Activated naive CD8-positive, alpha-beta T cell treated with anti-CD3 and anti-CD28 coated beads for 36 hours (primary cell): ENCODE measurements at places on chromosomes 5 and 9. TPM values are rescaled to one million over a fixed set of nuclear protein-coding genes. Genes with fewer than 3 reads are reported as not detected.

DNA sequence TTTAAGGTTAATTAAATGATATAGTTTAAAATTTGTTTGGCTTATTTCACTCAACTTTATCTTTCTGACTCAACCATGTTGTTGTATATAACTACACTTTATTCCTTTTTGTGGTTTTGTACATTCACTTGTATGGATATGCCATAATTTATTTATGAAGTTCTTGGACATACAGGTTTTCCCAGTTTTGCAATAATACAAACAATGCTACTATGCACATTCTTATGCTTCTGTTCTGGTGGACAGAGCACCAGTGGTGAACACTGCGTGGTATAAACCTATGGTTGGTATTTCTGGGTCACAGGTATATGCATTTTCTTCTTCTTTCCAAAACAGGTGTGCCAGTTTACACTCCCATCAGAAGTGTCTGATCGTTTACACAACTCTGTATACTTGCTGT, 35.7 kb upstream of the TRIM14 start:
- DNase-seq = no peak

GRCh38 chr5:94431696-94432095, 186.7 kb downstream of the KIAA0825 start:
- no peak for DNase-seq

DNA sequence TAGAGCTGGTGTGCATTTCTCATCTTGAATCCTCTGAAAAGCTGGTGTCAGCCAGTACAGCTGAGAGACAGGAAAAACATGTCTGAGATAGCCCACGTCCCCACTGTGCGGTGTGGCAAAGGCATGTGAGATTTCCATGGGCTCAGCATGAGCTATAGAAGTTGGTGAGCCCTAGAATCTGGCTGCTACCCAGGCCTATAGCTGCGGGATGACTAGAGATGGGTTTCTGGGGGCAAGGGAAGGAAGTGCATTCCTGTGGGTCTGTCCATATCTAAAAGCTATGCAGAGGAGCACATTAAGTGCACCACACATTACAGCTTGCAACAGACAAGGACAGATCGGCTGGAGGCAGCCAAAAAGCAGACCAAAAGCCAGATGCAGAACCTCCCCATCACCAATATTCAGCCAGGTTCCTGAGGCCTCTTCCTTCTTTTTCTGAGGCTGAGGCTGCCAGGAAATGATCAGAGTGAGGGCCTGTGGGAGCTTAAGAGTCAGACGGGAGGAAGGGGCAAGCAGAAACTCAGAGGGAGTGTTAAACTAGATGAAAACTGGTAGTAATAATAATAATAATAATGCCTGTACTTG, 55.8 kb upstream of the RANBP3L start:
- DNase-seq = no peak

- no peak for DNase-seq
These were observed 646.1 kb upstream of the SEMA6A start for GRCh38 chr5:117220730-117221129.

DNA sequence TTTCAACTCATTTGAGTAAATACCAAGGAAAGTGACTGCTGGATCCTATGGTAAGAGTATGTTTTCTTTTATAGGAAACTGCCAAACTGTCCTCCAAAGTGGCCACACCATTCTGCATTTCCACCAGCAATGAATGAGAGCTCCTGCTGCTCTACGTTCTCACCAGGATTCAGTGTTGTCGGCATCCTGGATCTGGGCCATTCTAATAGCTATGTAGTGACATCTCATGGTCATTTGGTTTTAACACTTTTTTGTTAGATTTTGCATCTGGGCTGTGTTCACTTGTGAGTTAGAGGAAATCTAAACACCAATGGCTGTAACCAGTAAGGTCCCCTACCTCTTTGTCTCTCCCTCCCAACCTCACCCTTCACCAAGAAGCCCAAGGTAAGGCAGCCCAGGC, 115.9 kb downstream of the ATPSCKMT start:
- DNase-seq = no peak

Gene CCNJL
- total RNA-seq = not detected

- DNase-seq = no peak
These were observed 685 bp upstream of the ADAMTS19 start for GRCh38 chr5:129459450-129459776.
